ENCODE measurements at places on chromosomes 2 and 18.

DNA sequence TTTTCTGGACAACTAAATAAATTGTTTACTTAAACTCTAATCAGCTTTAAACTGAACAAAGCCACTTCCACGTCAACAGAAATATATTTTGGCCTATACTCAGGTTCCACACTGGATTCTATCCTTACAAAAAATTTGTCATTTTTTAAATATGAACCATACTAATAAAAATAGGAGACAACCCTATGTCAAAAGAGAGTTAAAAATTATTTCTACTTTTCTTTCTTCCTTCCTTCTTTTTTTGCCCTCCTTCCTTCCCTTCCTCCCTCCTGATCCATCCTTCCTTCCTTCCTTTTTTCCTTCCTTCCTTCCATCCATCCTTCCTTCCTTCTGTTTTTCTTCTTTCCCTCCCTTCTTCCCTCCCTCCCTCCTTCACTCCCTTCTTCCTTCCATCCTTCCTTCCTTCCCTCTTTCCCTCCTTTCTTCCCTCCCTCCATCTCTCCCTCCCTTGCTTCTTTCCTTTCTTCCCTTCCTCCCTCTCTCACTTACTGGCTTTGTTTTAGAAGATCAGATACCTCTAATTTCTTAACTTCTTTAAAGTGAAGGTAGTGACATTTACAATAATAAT is 1444.9 kb downstream of the DPP10 start:
- no peak for DNase-seq

DNA sequence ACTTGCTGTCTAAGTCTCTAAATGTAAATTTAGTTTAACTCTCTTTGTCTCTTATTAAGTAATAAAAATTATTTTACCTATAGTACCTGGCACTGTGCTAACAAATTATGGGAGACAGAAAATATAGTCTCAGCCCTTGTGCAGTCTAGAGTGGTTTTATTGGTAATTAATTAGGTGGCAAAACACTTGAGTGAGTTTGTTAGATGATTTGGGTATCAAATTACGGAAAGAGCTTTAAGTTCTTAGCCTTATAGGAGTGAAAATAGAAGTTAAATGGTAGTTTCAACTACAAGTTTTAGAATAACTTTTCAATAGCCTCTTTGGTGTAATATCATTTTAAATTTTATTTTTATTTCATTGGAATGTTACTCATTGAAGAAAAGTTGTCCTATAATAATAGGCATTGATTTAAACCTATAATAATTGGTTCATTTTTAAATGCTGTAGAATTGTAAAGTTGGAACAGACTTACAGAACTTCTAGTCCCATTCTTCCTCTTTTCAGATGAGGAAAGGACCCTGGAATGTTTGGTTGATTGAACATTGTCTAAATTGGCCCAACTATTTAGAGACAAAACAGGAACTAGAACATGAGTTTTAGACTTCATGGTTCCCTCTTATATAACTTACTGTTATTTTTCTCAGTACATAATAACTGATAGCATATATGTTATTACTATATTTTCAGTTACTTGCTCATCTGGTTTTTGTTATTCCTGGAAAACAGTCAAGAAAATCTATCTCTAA is 10.2 kb upstream of the HTR2B start:
- no peak for DNase-seq

GRCh38 chr2:104368089-104368488 is 485.8 kb upstream of the POU3F3 start:
- no peak for DNase-seq

DNA sequence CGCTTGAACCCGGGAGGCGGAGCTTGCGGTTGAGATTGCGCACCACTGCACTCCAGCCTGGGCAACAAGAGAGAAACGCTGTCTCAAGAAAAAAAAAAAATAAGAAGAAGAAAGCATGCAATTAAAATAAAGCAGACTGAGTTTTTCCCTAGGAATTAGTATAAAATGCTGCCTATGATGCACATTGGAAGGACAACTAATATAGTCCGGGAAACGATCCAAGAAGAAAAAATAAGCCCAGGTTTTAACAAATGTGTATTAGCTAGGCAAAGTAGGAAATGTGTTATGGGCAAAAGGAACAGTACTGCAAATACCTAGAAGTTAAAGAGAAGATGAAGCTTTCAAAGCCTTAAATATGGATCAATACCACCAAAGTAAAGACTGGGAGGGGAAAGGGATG is 64.0 kb downstream of the SPIRE1 start:
- no peak for DNase-seq
